Choroid plexus epithelial cell (primary cell): ENCODE measurements at places on chromosomes 13 and 19.

DNA sequence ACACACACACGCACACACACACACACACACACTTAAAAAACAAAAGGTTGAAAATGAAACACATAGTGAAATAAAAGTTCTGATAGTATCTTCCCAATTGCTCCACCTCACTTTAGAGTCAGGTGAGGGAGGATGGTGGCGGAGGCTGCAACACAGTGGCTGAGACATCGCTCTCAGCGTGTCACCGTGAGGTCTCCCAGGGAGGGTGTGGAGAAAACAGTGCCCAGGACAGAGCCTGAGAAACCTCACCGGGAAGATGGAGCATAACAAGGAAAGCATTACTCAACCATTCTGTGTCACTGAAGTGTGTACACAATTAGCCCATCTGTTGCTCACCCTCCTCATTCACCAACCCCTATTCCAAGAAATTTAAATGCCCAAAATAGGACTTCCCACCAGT is 111.4 kb upstream of the USP29 start:
- no peak for DNase-seq

DNA sequence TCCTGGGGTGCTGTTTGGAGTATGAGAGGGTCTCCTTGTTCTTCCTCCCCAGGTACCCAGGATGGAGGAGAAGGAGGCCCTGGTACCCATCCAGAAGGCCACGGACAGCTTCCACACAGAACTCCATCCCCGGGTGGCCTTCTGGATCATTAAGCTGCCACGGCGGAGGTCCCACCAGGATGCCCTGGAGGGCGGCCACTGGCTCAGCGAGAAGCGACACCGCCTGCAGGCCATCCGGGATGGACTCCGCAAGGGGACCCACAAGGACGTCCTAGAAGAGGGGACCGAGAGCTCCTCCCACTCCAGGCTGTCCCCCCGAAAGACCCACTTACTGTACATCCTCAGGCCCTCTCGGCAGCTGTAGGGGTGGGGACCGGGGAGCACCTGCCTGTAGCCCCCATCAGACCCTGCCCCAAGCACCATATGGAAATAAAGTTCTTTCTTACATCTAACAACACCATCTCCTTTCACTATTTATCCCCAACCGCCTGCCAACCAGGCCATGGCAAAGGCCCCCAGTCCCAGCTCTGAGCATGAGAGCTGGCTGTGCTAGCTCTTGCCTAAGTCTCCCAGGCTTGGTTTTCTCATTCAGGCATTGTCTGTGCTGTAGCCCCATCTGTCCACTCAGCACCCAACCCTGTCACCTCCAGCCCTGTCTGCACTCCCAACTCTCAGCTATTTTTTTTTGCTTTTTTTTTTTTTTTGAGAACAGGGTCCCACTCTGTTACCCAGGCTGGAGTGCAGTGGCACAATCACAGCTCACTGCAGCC is 11.2 kb downstream of the DKKL1 start:
- no peak for DNase-seq

DNA sequence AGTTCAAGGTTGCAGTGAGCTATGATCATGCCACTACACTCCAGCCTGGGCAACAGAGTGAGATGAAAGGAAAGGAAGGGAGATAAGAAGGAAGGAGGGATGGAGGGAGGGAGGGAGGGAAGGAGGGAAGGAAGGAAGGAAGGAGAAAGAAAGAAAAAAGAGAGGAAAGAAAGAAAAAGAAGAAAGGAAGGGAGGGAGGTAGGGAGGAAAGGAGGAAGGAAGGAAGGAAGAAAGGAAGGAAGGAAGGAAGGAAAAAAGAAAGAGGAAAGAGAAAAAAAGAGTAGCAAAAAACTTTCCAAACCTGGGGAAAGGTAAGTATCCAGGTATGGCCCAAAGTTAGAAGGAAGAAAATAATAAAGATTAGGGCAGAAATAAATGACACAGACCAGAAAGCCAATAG is 7.1 kb downstream of the ZFP14 start:
- no peak for DNase-seq

DNA sequence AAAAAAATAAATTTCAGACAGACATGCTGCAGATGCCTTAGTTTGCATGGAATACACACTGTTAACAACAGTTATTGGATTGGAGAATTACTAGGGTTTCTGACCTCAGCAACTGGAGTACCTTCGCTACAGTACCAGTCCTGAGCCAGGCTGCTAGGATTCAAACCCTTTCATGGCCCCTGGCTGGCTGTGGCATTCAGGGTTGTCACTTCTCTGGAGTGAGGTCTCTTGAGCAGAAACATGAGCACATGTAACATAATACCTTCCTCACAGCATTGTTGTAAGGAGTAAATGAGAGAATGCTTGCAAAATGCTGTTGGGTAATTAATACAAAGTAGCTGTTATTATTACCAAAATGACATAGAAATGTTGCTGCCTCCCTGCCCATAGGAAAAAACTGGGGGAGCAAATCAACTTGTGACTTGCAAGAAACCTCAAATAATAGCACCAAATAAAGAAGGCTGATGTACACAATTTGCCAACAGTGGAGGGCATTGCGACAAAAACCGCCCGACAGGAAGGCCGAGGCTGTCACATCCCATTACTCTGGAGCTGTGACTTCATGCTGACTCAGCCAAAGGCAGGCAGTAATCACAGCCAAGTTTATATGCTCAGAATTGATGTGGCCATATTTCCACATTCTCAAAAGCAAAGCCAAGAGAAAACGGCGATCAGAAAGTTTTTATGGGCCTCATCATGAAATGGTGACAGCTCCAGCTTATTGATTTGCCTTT is 100.4 kb downstream of the RFC3 start:
- peak; percentile 62 for DNase-seq

DNA sequence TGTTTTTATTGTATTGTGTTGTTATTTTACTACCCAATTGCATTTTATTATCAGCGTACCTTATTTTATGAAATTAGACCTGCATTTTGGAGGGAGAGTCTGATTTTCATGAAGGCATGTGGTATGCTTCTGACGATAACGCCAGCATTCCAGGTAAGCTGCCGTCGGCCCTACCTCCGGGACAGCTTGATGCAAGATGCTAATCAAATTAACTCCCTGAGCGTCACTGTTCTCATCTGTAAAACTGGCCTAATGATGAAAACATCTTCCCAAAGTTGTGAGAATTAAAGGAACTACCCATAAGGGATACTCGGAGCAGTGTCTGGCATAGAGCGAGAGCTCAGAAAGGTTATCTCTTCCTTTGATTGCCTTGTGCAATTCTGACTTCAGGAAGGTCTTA is 12.9 kb upstream of the LAIR2 start:
- DNase-seq: no peak

GRCh38 chr19:30817197-30817596 is 445.0 kb downstream of the ZNF536 start:
- no peak for DNase-seq

DNA sequence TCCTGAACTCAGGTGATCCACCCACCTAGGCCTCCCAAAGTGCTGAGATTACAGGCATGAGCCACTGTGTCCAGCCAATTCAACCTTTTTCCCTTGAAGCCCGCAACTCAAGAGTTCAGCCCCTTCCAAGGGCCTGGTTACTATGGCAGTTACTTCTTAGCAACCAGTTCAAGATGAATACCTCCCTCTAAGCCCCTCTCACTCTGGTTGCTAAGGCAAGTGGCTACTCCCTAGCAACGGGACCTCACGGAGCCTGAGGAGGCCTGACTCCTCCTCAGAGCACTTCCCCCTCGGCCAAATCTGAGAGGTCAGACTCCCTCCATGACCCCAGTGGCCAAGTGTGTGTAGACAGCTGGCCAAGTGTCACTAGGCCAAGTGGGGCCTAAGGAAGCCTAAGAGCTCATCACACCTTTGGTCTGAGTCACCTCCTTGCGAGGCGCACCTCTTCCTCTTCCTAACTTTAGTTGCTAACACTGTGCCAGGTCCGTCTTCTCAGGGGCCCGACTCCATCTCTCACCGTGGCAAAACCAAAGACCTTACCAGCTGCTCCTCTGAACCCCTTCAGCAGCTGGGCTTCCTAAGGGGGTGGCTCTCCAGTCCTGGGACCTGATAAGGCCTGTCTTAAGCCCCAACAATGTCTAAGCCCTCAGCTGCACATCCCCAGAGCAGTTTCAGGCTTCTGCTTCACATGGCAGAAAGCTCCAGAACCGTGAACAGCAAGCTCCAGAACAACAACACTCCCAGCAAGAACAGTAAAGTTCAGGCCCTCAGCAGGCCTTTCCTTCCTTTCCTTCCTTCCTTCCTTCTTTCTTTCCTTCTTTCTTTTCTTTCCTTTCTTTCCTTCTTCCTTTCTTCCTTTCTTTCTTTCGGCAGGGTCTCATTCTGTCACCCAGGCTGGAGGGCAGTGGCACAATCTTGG is 9.6 kb downstream of the CD37 start:
- no peak for DNase-seq

GRCh38 chr19:7917267-7918061 is 2.7 kb upstream of the SNAPC2 start:
- peak; percentile 62 for DNase-seq

- DNase-seq: no peak
These were observed 48.0 kb upstream of the TPP2 start for GRCh38 chr13:102548811-102549210.

DNA sequence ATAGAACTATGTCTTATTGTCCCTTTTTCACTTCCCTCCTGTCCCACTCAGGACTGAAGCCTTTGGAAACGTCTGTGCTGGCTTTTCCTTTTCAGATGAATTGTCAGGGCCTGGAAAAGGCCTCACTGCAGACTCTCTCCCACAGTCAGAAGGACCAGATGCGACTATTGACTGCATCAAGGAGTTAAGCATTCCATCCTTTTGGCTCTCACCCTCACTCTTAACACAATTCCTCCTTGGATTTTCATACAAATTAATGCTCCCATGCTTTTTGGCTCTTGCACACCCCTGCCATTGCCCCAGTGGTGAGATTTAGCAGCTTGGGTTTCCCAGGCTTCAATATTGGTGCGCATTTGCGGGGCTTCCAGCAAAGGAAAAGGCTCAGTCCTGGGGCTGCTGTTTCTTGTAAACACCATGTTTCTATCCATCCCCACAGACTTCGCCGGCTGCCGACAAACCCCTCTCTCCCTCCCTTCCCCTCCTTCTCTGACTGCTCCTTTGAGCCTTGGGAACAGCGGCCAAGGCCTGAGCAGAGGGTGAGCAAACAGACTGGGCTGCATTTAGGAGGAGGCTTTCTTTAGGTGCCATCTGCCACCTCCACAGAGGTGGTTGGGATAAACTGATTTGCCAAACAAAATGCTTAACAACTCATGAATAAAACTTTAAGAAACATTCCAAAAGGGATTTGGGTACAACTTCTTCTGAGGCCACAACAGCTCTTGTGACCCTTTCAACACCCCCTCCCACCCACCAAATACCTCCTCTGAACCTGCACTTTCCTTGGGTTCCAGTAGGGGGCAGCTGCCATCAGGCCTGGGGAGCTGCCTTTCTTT is 48.6 kb upstream of the PCDH8 start:
- no peak for DNase-seq

DNA sequence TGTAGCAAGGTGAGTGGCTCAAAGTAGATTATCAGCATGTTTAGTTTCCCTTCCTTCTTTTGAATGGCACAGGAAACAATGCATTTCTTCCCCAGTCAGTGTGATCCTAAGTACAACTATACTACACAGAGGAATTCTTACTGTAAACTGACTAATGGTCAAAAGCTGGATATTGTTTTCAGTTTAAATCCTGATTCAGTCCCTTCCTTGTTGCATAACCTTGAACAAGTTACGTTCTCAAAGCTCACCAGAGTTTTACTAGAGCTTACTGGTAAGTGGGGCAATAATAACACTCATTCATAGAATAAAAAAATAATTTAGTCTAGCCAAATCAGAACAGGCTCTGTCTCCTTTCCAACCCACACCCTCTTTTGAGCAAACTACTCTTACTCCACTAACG is 180.1 kb downstream of the POSTN start:
- DNase-seq: peak; percentile 41

DNA sequence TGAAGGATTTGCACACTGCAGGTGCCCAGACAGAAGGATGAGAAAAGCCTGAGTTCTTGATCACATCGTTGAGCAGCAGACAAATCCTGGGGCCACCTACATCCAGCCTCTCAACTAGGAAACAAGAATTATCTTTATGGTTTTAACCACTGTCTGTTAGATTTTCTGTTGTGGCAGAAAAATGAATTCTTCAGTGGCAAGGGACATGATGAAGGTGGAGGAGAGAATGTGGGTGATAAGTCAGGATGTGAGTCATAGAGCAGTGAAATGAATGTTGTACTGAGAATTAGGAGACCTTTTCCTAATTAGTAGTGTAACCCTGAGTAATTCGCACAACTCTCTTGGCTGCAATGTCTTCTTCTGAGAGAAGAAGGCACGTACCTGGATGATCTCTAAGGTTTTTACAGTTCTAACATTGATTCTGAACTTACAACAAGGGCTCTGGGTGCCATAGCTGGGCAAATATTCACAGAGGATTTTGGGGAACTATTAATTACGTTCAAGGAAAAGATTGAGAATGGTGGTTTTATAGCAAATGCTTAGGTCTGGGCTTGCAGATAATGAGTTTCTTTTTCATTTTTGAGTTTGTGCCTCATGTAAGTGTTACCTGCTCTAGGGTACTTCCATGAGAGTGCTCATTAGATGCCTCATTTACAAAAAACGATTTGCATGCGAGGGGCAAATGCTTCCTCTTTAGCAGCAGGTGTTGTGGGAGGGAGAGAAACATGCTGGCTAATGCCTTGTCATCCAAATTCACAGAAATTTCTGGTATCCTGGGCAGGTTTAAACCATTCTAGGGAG is 111.0 kb upstream of the KL start:
- peak; percentile 24 for DNase-seq

- no peak for DNase-seq
These were observed 213.5 kb downstream of the FGF9 start for GRCh38 chr13:21884299-21884909.

DNA sequence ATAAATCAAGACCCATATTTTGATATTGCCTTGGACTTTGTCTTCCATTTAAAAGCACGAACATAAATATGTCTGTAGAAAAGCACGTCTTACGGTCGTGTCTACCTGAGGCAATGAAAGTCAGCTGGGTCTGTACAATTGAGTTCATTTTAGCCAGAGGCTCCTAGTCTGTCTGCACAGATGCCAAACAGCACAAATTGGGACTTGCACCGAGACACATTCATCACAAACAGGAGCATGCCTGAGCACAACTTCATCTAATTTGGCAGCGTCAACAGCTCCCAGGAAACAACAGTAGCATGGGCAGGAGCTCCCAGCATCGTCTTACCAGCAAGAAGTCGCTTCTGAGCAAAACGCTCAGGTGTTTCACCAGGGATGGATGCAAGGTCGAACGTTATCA is 687.0 kb downstream of the EFNB2 start:
- no peak for DNase-seq

DNA sequence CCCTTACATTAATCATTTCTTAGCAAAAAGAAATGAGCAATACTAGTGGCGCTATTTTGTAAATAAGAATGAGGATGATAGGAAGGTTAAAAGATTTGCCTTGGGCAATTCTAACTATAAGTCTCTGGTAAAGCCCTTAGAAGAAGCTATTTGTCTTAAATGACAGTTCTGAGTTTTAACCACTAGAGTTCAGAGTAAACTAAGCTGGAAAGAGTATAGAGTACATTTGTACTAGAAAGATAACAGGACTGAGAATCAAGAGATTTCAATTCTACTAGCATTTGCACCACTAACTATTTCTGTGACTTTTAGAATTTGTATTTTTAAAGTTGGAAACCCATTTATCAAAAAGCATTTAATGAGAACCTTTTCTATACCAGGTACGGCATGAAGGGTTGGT is 750.3 kb downstream of the OLFM4 start:
- no peak for DNase-seq
